ENCODE measurements at places on chromosomes 3 and 15.

DNA sequence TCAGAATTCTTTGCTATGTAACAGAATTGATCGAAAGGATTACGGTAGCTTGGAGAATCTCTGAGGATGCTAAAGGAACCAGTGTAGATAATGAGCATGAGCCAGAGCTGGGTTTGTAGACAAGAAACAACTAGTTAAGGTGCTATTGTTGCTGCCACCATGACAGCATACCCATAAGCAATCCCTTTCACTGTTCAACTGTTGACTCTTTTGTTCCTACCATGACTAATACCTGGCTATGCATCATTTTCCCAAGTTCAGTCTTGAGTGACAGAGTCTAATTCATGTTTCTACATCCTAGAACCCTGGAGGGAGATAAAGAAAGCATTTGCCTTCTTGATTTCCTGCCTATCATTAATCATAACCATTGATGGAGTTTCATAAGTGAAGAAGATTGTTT lies 600.3 kb downstream of the OTOL1 start:
- no peak for DNase-seq

GRCh38 chr3:125072749-125073389 lies 17.1 kb upstream of the HEG1 start:
- no peak for DNase-seq

DNA sequence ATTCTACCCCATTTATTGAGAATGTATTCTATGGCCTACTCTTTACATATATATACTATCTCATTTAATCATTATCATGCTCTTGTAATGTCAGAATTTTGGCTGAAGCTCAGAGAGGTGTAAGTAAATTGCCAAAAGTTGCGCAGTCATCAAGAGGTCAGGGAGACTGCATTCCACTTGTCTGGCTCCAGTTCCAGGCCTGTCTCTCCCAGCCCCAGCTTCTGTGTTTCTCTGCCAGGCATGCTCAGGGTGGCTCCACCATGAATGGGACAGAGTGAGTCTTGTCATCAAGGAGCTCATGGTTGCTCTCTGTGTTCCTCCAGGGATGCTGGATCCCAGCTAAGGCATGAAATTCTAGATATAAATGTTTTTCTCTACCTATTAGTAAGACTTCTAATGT lies 635.1 kb upstream of the MDFIC2 start:
- DNase-seq = no peak

- DNase-seq = no peak
These were observed 55.1 kb upstream of the FILIP1L start for GRCh38 chr3:100169201-100169920.
